GM12865 (cell line): ENCODE measurements at places on chromosomes 6 and 20.

GRCh38 chr6:116015983-116016382, 44.7 kb downstream of the FRK start:
- no peak for DNase-seq

DNA sequence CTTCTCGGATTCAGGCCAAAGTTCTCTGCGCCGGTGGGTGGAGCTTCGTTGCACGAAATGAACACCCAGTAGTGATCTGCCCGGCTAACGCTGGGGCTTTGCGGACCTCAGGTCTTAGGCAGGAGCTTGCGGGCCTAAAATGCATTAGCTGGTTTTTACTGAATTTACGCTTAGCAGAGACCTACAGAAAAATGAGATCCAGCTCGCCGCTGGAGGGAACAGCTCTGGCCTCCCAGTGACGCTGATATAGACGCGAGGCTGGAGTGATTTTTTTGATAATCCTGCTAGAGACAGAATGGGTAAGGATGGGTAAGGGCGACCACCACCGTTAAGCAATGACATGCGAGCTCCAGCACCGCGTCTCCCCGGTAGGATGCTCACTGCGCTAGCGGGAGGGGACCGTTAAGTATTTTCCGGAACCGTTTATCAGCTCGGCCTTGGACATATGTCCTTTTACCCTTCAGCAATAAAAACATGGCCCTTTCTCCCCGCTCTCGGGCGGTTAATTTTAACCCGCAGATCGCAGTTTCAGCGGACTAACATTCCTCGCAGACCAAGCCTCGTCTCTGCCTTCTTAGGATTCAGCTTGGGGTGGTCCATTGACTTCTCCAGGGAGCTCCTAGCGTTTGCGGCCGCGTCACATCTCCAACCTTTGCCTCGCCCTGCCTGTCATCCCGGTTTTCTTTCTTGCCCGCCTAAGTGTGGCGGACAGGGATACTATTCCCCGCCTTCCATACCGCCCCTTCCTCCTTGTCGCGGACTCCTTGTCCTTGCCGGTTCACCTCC, 109.3 kb downstream of the GPX5 start:
- DNase-seq: no peak

DNA sequence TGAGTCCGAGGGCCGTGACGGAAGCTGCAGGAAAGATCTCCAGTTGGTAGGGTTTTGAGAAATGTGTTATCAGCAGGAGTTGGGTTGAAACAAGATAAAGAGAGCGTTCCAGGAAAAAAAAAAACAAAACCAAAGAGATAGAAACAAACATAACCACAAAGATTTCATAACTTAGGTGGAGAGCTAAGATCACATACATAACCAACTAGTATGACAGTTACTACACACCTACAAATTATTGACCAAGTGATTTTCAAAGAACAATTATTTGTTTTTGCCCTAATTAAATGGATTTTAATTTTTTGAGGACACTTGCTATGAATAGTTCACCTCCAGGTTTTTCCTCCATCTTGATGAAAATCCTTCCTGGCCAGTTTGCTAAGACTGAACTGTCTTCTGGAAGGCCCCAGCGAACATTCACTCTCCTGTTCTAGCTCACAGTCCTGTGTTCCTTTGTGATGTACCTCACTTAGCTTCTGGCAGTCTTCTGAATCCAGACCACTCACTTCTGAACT, 69.4 kb downstream of the SNX9 start:
- no peak for DNase-seq

- DNase-seq: no peak
Observed at GRCh38 chr6:89693207-89693606, 54.7 kb upstream of the LYRM2 start.

- DNase-seq: no peak
Observed at GRCh38 chr6:140320081-140321080, 945.9 kb upstream of the CITED2 start.
